ENCODE measurements at places on chromosomes 12 and 14.
A peak's percentile ranks its signal among the peaks of the same experiment; 100 is the strongest.

GRCh38 chr12:115407723-115408122 is 723.7 kb upstream of the TBX3 start:
- no peak for DNase-seq

DNA sequence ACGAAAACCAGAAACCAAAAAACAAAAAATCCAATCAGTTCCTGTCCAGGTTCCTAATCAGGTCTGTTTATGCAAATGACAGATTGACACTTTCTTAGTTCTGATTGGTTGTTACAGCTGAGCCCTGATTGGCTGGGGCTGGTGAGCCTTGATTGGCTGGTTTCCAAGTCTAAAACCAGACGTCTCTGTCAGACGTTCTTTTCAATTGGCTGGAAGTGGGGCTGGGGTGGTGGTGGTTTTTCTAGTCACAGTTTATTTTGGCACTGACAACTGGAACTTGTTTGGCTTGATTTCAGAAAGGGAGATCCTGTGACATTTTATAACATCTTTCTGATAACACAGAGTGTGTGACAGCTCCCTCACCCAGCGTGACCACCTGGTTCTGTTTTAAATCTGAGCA is 36.1 kb upstream of the PRICKLE1 start:
- DNase-seq: no peak

GRCh38 chr12:11834104-11834812 is 184.8 kb downstream of the ETV6 start:
- no peak for DNase-seq

DNA sequence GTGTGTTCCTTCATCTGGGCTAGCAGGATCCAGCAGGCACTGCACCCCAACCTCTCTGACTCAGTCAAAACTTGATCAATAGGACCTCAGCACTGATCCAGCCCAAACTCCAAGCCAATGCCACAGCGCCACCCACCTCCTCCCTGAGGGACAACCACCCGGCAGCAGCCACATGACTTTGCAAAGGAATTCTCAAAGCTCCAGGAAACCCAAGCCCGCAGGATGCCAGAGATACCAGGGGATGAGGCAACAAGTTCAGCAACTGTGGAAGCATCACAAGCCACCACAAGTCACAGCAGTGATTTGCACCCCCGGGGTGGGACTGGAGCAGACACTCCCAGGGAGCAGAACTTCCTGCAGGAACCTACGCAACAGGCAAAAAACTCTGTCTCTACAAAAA is 37.3 kb downstream of the ACTN1 start:
- DNase-seq: no peak

DNA sequence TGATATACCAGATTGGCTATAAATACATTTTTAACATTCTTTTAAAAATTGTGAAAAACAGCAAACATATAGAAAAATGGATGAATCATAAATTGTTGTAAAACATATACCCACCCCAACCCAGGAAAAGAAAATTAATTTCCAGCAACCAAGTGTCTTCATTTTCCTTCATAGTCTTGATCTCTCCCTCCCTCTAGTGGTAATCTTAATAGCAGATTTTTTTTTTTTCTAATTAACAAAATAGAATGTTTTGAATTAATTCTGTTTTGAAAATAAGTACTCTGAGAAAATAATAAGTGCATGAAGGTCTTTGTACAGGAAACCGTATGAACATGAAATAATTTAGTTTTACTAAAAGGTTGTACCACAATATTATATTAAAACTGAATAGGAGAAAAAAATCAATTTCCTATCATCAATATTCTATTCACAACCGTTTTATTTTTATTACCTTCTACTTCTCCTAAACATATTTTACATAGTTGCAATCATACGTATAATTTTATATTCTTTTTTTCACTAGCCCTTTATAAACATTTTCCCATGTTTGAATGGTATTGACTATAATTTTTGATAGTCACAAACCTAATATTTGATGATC is 7.0 kb downstream of the ETNK1 start:
- no peak for DNase-seq

DNA sequence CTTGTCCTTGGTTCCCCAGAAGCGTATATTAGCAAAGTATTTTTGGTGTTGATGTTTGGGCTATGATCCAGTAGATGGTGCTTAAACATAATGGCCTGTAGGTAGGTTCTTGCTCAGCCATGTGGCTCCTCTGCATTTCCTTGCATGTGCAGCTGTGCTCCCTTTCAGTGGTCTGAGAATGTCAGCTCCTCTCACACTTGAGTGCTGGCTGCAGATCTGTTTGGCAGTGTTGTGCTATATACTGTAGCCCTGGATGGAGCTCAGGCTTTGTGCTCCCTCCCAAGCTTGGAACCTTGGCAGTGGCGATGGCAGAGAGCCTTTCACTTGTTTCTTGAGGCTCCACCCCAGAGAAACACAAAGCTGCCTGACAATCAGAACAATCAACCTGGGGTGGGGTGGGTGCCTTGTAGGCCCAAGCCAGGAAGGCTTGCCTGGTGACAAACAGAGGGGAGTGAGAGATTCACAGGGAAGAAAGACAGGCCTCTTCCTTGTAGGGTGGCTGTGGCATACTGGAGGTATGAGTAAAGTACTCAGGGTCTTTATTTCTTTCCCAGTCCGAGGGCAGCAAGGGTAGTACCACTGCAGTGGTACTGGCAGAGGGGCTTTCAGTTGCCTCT is 255.3 kb downstream of the RAD51B start:
- no peak for DNase-seq

GRCh38 chr14:103217538-103217937 is 94.3 kb downstream of the TNFAIP2 start:
- DNase-seq: no peak

DNA sequence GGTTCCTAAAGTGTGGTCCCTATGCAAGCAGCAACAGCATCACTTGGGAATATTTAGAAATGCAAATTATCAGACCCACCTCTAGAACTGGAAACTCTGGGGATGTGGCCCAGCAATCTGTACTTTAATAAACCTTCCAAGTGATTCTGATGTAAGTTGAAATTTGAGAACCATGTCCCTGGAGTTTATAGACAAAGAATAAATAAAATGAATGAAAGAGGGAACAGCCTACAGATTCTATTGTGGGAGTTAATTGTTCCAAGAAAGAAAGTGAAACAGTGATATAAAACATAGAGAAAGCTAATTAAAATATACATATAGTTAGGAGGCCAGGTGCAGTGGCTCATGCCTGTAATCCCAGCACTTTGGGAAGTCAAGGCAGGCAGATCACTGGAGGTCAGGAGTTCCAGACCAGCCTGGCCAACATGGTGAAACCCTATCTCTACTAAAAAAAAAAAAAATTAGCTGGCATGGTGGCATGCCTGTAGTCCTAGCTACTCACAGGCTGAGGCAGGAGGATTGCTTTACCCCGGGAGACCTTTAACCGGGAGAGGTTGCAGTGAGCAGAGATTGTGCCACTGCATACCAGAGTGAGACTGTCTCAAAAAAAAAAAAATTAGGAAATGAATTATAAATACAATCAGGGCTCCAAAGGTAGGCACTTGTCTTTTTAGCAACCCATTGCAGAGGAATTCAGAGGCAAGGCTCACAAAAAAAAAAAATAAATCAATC is 507.5 kb downstream of the NAV3 start:
- no peak for DNase-seq

GRCh38 chr12:32617534-32617933 is 61.6 kb upstream of the DNM1L start:
- no peak for DNase-seq

- DNase-seq: no peak
These were observed 76.1 kb downstream of the RBM19 start for GRCh38 chr12:113889891-113890581.

DNA sequence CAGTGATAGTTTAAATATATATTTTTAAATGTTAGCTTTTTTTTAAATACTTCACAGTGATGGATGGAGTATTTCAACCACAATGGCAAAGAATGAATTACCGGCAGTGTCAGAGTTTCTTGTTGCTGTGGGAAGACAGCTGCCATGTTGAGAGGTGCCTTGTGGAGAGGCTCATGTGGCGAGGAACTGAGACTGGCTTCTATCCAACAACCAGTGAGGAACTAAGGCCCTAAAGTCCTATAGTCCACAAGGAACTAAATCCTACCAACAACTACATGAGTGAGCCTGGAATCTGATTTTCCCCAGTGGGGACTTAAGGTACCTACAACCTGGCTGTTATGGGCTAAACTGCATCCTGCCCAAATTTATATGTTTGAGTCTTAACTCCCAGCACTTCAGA is 220.2 kb upstream of the PLEKHG7 start:
- DNase-seq: no peak

DNA sequence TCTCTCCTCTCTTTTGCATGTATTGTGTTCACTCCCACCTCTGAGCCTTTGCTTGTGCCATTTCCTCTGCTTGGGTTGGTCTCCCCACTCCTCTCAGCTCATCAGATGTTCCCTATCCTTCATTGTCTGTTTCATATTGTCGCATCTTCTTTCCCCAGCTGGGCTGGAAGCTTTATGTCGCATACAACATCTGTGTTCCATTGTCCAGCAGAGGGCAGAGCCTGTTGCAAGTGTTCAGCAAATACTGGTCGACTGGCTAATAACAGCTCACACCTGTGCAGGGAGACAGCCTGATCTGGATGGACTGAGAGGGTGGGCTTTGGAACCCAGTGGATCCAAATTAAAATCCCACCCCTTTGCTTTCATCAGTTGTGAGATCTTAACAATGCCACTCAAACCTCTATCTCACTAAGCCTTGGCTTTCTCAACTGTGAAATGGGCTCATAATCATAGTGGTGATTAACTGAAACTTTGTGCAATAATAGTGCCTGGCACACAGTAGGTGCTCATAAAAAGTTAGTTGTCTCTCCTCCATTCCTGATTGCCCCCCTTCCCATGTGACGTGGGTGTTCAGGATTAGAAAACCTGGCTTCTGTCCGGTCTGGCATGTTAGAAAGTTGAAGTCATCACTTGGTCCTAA is 75.8 kb downstream of the RIN3 start:
- DNase-seq: no peak

GRCh38 chr14:61347826-61348443 is 26.6 kb downstream of the PRKCH start:
- peak; percentile 44 for DNase-seq

DNA sequence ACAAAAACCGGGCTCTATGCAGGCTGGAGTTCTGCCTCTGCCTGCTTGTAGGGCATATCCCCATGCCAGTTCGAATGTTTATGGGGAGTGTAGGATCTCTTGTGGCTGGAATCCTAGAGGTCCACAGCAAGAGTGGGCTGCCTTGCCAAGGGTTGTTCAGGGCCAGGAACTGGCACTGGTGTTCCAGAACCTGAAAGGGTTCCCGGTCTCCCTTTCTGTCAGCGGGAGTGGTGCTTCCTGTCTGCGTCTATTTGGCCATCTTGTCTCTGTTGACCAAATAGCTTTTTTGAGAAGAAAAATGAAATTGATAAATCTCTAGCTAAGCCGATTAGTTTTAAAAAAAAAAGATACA is 17.8 kb downstream of the OLR1 start:
- DNase-seq: no peak

DNA sequence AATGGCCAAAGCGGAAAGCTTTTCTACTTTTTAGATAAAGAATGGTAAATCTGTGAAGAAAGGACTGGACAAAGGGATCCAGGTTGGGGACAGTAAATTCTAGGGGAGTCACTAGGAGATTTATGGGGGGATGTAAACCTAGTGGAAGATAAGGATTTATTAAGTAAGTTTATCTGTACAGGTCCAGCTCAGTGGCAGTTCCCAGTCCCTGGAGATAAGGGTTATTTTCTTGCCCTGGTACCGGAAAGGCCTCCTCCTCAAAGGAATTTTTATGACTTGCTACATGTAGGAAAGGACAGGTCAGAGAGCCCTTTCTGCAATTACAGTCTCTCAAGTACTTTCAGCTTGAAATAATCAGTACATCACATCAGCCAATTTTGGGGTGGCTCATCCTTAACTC is 72.6 kb upstream of the BICD1 start:
- DNase-seq: no peak

GRCh38 chr14:65444230-65444629 is 31.7 kb downstream of the FUT8 start:
- no peak for DNase-seq

GRCh38 chr12:54156578-54156977 is 32.2 kb downstream of the SMUG1 start:
- no peak for DNase-seq

DNA sequence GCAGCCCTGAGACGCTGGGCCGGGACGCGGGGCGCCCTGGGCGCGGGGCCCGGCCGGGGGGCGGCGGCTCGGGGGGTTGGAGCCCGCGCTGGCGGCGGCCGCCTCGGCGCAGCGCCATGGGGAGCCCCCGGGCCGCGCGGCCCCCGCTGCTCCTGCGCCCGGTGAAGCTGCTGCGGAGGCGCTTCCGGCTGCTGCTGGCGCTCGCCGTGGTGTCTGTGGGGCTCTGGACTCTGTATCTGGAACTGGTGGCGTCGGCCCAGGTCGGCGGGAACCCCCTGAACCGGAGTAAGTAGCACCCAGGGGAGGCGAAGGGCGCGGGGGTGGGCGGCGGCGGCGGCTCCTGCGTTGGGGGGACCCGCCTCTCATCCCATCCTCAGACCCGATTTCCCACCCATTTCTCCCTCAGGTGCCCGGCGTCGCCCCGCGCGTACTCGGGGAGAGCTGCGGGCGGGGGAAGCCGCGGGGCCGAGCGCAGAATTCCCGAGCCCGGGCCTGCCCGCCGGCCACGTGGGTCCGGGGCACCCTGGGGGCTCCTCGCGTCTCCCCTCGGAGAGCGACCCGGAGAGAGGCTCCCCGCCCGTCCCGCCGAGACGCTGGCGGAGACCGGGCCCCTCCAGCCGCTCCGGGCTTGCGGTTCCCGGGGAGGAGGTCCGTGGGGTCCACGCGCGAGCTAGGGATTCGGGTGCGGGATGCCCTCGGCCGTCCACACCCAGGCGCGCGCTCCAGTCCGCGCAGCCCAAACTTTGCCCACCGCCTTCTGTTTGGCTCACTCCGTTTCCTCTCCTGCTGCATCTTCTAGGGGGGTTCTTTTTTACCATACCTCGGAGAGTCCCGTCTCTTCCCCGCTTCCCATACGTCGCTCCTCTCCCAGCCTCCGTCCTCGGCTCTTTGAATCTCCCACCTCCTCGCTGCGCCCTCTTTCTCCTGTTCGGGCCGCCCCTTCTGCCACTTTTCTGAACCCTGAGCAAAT is 807 bp downstream of the B4GALNT3 start:
- DNase-seq: peak; percentile 19

- DNase-seq: no peak
These were observed 3.0 kb downstream of the SMCO3 start for GRCh38 chr12:14810953-14811483.
